ENCODE measurements at places on chromosomes 1 and 21.

- no peak for DNase-seq
Observed at GRCh38 chr1:89799495-89799894, 21.3 kb upstream of the LRRC8D start.

- DNase-seq, result no peak
Observed at GRCh38 chr1:198936371-198937083, 297.7 kb downstream of the PTPRC start.

DNA sequence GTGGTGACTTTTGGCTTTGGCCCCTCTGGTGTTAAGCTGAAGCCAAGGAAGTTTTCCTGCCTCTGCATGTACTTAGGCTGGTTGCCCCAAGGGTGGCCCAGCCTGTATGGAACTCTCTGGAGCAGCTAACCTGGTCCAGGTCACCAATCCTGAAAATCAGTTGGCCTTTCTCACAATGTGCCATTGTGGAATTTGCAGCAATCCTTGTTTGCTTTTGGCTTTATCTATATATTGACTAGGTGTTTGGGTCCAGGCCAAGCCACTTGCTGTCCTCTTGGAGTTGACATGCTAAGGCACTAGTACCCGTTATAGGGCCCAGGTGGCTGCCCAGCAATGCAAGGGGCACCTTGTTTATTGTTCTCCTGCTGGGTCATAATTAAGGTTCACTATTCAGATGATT is 124.6 kb downstream of the CAMTA1 start:
- no peak for DNase-seq

GRCh38 chr1:230352537-230352936 is 73.6 kb downstream of the PGBD5 start:
- no peak for DNase-seq

DNA sequence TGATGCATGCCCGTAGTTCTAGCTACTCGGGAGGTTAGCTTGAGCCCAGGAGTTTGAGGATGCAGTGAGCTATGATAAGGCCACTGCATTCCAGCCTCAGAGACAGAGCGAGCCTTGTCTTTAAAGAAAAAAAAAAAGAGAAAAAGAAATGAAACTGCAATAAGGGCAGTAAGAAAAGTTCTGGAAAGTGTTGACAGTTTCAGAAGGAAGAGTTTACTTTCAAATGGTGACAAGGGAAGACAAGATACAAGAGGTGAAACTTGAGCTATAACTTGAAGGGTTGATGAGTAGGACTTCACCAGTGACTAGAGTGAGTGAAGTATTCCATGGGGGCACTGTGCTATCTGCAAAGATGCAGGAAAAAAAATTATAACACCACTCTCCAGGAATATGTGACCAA is 125.0 kb downstream of the AKT3 start:
- DNase-seq, result no peak

DNA sequence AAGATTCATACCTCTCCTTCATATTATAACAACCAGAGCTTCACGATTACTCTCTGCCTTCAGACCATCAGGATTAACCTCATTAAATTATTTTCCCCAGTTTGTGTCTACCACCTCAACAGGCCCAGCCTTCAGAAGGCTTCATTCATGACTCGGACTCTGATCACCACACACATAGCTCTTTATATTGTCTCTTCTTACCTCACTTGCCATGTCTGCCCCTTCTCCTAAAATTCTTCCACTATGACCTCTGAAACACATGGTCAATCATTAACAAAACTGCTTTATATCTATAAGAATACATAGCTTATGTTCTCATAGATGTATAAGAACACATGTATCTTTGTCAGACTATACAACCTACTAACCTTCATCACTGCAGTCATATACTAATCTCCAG is 79.8 kb downstream of the USP1 start:
- DNase-seq, result no peak

- DNase-seq, result no peak
Observed at GRCh38 chr21:44736291-44737004, 25.1 kb upstream of the TSPEAR start.

DNA sequence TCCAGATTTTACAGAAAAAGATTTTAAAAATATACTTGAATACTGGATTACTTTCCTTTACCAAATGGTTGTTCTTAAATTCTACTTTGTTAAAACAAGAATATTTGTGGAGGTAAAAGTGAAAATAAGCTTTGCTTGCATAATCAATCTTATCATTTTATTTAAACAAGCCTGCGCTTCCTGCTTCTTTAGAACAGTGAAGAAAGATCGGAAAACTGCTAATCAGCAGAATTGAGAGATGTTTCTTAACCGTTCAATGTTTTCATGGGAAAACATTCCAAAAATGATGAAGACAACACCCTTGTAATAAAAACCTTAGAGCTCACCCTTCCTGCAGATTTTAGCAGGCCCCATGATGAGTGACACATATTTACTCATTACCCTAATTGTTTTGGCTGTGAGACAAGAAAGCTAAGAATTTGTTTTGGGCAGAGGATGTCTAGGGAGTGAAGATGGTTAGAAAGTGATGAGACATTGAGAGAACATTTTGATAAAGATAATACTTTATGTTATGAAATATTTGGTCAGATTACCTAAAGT is 72.6 kb downstream of the TPR start:
- DNase-seq, result no peak

All from stimulated activated CD8-positive, alpha-beta memory T cell treated with anti-CD3 and anti-CD28 coated beads, Interleukin-15, amount 100 ng/mL, for 1 hour (primary cell).